ENCODE measurements at places on chromosomes 4 and X.
A peak's percentile ranks its signal among the peaks of the same experiment; 100 is the strongest.

DNA sequence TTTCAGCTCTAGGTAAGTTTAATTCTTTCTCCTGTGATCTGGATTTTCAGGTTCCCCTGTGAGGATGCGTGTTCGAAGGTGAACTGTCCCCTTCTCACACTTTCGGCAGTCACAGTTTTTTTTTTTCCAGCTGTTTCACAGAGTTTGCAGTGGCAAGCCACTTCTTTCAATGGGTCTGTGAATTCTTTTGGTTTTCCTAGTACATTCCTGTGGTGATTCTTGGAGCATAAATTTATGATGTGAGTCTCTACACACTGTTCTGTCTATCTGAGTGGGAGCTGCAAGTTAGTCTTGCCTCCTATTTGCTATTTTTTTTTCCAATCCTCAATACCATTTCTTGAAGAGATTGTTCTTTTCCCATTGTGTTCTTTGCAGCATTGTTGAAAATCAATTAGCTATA, 595.5 kb downstream of the RAPGEF2 start:
- peak; percentile 57 for DNase-seq

- DNase-seq: no peak
Measured at GRCh38 chr4:4837316-4837715, 22.1 kb upstream of the MSX1 start.

GRCh38 chrX:3256868-3257267, 89.6 kb downstream of the MXRA5 start:
- no peak for DNase-seq

GRCh38 chr4:161519611-161520010, 644.2 kb downstream of the FSTL5 start:
- no peak for DNase-seq

GRCh38 chrX:37717708-37718107, 32.1 kb downstream of the XK start:
- no peak for DNase-seq

- DNase-seq: no peak
Measured at GRCh38 chrX:48695534-48695896, 1.0 kb upstream of the SUV39H1 start.

DNA sequence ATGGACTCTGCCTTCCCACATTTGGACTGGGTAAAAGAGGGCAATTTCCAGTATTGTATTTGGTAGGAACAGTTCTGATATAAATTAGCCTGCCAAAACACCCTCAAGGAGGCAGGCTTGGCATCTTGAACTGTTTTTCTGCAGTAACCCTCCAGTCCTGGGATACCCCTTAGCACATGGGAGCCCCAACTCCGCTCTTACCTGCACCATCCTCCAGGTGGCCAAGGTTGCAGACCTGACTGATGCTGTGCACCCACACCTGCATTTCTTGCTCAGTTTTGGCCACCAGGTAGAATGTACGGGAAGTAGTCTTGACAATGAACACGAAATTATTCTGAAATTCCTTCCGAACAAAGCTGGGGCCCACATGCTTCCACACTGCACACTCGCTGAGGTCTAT, 35.1 kb downstream of the GAB3 start:
- no peak for DNase-seq

GRCh38 chr4:182937268-182938204, 20.4 kb upstream of the DCTD start:
- no peak for DNase-seq

GRCh38 chr4:184649971-184650855, 675 bp downstream of the PRIMPOL start:
- no peak for DNase-seq

DNA sequence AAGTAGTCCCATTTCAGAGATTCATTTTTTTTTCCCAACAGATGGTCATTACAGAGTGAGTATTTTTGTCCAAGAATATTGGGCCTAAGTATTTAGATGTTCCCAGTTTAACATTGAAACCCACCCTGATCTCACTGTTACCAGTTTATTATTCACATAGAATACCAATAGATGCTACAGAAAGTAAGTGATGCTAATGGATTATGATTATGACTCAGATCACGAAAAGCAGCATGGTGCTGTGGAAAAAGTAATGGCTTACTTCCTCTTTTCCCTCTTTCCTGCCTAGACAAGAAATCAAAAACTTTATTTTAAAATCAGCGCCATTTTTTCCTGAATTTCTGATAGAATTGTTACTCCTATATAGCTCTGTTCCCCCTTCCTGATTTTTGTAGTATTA, 51.9 kb downstream of the GSPT2 start:
- no peak for DNase-seq

DNA sequence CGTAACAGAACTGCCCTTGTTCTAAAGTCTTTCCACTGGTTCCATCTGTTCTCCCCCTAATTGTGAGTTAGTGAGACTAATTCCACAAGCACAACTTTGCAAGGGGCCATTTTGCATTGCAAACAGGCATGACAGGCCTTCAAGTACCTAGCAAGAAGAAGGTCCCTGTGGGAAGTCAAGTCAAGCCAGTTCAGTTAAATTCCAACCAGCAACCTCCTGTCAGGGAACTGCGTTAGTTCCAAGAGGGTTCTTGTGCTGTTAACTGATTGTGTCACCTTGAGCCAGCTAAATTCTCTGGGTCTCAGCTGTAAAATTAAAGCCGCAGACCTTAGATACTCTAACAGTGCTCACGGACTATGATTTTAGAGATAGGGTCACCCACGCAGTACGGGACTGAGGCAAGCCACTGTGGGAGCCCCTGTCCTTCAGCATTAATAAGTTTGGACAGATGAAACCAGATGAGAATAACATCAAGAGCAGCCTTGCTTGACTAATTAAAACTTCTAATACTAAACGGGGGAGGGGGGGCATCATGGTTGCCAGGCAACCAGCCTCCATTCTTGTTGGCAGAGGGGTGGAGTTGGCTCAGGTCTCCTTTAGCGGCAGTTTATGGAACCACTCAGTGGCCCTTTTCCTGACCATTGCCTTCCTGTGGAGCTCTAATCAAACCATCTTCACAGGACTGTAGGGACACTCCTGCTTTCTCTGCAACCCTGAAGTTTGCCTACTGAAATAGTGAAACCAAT, 24.1 kb upstream of the TMEM150C start:
- no peak for DNase-seq

DNA sequence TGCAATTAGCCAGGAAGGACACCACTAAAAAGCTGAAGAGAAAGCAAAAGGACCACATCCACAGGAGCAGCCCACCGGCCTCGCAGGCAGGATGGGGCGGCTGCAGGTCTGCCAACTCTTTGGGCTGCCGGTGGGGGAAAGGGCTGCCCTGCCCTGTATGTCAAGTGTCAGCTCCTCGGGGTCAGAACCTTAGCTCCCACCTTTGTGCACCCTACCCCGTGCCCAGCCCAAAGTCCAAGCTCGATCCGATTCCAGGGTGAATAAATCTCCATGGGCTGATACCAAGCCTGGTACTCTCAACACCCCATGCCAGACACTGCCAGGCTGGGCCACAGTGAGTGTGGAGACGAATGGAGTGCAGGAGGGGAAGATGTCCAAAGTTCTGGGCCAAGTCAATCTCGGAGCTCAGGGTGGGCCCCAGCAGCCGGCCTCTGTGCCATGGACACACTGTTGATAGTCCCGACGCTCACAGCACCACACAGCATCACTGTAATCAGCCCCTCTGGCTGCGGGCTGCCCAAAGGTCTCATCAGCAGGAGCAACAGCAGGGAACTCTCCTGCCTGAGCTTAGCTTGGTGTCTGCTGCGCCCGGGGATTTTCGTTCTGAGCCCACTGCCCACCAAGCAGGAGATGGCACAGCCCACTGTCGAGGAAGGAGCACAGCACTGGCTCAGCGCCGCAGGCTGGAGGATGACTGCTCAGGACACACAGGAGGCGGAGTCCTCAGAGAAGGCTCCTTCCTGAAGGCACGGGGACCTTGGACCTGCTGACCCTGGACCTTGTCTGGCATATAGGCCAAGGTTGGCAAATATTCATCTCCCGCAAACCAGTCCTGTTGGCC, 84.4 kb downstream of the JAKMIP1 start:
- no peak for DNase-seq

DNA sequence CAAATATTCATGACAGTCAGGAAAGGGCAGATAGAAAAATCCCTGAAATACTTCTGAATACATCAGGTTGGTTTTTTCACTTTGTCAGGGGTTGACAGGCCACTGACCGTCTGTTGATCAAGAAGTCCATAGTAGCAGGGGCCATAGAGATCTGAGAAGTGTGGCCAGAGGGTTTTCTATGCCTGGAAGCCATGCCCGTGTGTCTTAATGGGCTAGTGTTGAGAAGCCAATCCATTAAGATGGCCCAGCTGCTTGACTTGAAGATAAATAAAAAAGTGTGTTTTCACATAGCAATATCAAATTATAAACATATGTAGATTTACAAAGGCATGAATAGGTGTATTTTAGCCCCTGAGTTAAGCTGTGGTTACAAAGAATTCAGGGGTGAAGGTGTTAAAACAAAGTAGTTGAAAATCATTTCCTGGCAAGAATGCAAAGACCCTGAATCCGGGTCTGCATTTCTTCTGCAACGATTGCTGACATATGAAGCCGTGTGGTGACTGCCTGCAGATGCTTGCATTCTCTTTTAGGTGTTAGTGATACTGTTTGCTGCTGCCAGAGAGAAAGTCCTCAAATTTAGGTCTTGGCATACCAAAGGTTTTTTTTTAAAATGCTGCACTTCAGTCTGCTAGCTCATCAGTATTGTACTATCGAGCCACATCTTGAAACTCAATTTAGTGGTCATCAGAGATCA, 9.3 kb upstream of the LIMCH1 start:
- DNase-seq: no peak

GRCh38 chr4:103012060-103012459, 7.4 kb downstream of the SLC9B1 start:
- DNase-seq: peak; percentile 74

- DNase-seq: no peak
Measured at GRCh38 chr4:80049402-80049801, 23.6 kb downstream of the ANTXR2 start.

- DNase-seq: no peak
Measured at GRCh38 chr4:11415409-11416070, 13.2 kb downstream of the HS3ST1 start.

GRCh38 chr4:152462047-152462446, 73.8 kb downstream of the FBXW7 start:
- no peak for DNase-seq

GRCh38 chr4:128832243-128832625, 22.7 kb downstream of the JADE1 start:
- no peak for DNase-seq

- no peak for DNase-seq
Measured at GRCh38 chr4:95798003-95798402, 41.9 kb upstream of the PDHA2 start.

- no peak for DNase-seq
Measured at GRCh38 chrX:108348525-108348924, 89.7 kb downstream of the COL4A6 start.

GRCh38 chr4:7807351-7807921, 132.2 kb downstream of the AFAP1 start:
- DNase-seq: no peak

DNA sequence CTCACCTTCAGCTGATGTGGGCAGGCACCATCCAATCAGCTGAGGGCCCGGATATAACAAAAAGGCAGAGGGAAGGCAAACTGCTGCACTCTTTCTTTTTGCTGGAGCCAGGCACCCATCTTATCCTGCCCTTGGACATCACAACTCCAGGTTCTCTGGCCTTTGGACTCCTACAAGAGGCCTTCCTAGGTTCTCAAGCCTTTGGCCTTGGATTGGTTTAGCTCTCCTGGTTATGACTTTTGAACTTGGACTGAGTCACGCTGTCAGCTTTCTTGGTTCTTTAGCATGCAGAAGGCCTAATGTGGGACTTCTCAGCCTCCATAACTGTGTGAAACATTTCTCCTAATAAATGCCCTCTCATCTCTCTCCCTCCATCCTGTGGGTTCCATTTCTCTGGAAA, 23.0 kb upstream of the N4BP2 start:
- DNase-seq: no peak

DNA sequence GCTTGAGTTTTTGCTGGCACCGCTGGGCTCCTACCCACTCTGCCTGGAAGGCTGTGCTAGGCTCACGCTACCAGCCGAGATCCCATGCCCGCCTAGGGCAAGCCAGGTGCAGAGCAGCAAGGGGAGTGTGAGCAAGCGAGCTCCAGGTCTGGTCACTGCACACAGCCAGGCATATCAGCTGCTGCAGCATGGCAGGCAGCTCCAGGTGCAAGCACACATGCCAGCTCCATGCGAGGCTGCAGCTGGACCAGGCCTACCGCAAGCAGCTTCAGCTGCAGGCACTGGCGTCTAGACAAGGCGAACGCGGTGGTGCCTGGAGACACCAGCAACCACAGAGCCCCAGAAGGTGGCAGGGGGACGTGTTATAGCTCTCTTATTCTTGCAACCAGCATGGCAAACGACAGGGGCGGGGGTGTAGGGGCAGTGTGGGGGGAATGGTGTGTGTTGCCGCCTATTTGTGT, 614.7 kb upstream of the EPHA5 start:
- no peak for DNase-seq

GRCh38 chrX:22365460-22365859, 92.7 kb downstream of the CBLL2 start:
- peak; percentile 65 for DNase-seq

DNA sequence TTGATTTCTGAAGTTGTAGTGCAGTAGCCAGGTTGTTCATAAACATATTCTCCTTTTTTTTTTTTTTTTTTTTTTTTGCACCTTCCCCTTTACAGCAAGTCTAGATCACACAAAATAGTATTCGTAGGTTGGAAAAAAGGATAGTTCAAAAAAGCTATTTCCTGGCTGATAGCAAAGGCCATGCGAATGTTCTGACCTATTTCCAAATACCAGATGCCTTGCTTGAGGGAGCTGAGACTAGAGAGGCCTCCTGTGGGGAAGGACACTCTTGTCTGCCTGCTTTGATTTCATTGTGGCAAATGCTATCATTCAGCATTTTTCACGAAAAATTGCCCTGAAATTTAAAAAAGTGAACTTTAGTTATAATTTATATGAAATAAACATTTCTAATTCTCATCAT, 111.4 kb downstream of the MAD2L1 start:
- no peak for DNase-seq

DNA sequence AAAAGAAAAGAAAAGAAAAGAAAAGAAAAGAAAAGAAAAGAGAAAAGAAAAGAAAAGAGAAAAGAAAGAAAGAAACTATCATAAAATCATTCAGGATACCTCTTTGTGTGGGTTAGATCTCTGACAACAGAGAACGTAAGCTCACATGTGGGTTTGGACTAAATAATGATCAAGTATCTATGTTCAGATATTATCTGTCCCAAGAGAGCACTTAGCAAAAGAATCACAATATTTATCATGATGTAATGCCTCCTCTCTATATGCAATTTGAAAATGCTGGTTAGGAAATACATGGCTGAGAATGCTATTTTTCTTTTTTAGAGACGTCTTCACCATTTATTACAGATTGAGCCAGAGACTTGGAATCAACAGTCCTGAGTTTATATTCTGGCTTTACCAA, 191.3 kb downstream of the KCNIP4 start:
- no peak for DNase-seq
